ENCODE measurements at places on chromosomes 5 and 9. TPM values are rescaled to one million over a fixed set of nuclear protein-coding genes. Genes with fewer than 3 reads are reported as not detected.

Gene TEK
- 38.6 TPM for polyA plus RNA-seq

Gene FBP2
- polyA plus RNA-seq: not detected

Gene QRFP
- polyA plus RNA-seq: 0.36 TPM

Gene C5orf63
- 13.5 TPM for polyA plus RNA-seq

Gene NEUROG1
- polyA plus RNA-seq: not detected

Gene DNLZ
- 14.7 TPM for polyA plus RNA-seq

DNA sequence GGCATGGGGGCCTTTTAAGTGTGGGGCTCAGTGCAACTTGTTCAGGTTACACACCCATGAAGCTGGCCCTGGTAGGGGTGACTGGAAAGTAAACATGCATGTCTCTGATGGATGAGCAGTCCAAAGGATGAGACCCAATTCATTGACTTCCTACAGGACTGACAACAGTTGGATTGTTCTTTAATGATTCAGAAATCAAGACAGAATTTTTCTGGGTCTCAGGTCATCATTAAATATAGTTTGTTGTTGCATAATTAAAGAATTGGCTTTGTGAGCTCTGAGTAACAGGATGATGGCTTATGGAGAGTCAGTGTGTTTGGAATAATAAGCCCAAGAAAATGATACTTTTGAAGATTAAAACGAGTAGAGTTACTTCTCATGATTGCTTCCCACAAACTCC is 604.2 kb upstream of the CLINT1 start:
- DNase-seq: no peak

DNA sequence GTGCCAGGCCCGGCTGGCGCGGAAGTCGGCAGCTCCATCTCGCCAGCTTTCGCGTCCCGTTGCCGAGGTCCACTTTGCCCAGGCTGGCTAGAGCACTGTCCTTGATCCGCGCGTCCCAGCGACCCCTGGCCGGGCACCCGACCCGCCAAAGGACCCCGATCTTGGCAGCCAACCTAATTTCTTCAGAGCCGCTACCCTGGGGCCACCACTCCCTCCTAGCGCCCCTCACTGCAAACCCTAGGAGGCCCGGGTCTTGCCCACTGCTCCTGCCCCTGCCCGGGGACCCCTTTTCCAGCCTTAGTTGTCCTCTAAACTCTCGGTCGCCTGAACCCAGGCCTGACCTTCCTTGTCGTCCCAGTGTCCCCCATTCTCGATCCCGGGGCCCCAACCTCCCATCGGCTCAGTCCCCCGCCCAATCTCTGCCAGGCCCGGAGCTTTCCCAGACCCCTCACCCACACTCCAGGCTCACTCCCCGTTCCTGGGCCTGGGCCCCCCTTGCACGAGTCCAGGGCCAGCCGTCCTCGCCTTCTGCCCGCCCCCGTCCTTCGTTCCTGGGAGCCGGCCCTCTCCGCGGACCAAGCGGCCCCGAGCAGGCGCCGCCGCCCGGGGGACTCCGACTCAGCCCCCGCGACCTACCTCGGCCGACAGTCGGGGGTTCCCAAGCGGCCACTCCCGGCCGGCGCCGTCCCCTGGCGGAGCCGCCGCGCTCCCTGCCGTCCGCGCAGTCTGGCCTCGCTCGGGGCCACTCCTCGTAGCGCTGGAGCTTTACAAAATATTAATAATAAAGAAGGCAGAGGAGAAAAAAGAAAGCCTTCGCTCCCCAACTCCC is 701 bp upstream of the LMX1B start:
- DNase-seq: no peak

DNA sequence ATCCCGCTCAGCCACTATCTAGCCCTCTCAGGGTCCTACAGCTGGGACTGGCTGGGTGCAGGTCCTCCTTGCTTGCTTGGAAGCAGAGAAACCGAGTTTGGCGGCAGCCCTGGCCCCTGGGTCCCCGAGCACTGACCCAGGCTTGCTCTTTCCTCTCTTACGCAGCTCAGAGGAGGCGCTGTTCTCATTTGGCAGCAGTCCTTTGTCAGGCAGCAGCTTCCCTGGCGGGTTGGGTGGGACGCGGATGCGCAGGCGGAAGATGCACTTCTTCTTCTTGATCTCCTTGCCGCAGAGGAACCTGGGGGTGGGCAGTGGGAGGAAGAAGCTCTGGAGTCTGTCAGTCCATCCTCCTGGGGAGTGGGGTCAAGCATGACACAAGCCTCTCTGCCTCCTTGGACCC is 14.5 kb downstream of the PHF19 start:
- DNase-seq: no peak

- no peak for DNase-seq
These were observed 59.2 kb downstream of the RIC1 start for GRCh38 chr9:5688109-5688508.

DNA sequence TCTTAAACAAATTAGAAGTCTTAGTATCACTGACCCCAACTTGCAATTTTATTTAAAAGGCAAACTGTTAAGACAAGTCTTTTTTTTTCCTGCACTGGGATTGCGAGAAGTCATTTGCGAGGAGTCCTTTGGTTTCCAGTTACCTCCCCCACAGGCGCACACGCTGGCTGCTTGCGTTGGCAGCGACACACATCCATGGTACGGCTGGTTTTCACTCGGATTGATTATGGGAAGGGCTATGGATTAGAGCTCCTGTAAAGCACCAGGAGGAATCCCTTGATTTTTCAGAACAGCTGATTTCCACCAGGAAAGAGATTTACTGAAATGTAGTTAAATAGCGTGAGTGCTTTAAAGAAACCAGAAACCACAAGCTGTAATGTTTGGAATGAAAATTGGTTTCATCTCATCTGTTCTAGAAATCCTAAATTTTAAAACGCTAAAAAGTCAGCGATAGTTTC is 737 bp downstream of the SLC1A3 start:
- DNase-seq: peak; percentile 51

- DNase-seq: no peak
These were observed 36.3 kb downstream of the TSTD2 start for GRCh38 chr9:97596906-97597305.

DNA sequence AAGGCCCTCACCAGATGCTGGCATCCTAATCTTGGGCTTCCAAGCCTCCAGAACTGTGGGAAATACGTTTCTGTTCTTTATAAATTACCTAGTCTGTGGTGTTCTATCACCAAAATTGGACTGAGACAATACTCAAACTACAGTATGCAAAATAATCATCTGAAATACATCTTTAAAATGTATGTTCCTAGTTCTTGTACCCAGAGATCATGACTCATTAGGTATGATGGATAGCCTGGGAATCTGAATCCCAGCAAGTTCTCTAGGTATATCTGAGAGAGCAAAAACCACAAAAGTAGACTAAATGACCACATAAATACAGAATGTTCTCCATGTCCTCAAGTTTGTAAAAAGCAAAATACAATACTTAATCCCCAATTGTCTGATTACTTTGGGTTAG is 166.3 kb downstream of the YIPF5 start:
- no peak for DNase-seq

DNA sequence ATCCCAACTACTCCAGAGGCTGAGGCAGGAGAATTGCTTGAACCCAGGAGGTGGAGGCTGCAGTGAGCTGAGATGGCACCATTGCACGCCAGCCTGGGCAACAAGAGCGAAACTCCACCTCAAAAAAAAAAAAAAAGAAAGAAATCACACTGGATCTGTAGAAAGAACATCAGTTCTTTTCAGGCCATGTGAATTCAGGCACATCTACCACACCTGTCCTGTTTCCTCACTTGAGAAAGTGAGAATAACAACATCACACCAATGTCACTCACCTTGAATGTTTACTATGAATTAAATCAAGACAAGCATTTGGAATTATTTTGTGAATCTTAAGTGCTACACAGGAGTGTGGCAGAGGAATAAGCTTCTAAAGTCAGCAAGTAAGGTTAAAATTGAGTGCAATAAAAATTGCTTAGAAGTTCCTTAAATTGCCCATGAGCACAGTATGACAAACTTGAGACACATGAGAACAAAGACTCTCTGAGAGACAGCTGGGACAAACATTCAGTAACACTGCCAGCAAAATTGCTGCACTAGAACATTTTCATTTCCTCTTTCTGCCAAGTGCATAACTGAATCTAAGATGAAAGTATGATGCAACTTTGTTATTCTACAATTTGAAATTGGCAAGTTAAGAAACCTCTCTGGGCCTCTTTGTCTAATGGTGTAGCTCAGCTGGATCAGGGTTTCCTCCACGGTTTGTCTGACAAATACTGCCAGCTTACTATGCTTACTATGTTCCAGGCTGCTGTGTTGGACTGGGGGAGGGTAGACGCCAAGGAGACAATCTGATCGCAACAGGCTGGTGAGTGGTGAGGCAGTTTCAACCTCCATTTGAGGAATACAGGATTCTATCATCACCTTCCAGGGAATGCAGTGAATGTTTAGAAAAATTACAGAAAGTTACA is 1.9 kb upstream of the RIC1 start:
- no peak for DNase-seq

- DNase-seq: peak; percentile 45
These were observed 146.2 kb downstream of the GOLPH3 start for GRCh38 chr5:32027717-32028458.

DNA sequence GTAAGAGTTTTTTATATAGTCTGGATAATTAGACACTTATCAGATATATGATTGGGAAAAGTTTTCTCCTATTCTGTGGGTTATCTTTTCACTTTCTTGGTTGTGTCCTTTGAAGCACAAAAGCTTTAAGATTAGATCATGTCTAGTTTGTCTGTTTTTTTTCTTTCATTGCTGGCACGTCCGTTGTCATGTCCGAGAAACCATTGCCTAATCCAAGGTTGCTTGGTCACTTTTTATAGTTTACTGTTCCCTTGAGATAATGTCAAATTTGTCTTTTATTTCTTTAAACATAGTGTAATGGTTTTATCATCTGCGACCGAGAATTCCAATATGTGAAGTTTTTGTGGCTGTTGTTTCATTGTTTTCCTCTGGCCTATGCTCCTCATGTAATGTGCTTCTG is 28.8 kb downstream of the GARNL3 start:
- DNase-seq: no peak

GRCh38 chr9:33835625-33836260 is 18.8 kb downstream of the UBE2R2 start:
- no peak for DNase-seq

DNA sequence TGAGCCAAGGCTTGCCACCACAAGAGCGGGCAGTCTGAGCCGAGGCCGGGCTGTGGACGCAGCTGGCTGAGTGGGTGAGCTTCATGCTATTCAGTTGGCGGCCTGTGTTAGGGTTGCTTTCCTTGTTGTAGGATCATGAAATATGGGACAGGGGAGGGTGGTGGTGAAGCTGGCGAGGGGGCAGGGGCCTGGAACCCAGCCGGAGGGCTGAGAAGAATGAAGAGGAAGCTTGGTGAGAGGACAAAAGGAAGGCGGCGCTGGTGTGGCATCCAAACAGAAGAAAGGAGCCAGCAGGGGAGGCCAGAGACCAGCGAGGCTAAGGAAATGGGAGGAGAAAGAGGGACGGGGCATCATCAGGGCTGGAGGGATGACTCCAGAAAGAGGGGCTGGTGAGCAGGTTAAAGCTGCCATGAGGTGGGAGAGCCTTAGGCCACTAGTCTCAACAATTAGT is 18.3 kb downstream of the RALGPS1 start:
- DNase-seq: no peak

- DNase-seq: no peak
These were observed 115.2 kb downstream of the BOD1 start for GRCh38 chr5:173501271-173501670.

- no peak for DNase-seq
These were observed 52.4 kb downstream of the FAM170A start for GRCh38 chr5:119681734-119682133.

GRCh38 chr9:89175828-89176261 is 2.8 kb downstream of the SHC3 start:
- DNase-seq: no peak

GRCh38 chr5:99706160-99706559 is 777.4 kb upstream of the CHD1 start:
- no peak for DNase-seq

DNA sequence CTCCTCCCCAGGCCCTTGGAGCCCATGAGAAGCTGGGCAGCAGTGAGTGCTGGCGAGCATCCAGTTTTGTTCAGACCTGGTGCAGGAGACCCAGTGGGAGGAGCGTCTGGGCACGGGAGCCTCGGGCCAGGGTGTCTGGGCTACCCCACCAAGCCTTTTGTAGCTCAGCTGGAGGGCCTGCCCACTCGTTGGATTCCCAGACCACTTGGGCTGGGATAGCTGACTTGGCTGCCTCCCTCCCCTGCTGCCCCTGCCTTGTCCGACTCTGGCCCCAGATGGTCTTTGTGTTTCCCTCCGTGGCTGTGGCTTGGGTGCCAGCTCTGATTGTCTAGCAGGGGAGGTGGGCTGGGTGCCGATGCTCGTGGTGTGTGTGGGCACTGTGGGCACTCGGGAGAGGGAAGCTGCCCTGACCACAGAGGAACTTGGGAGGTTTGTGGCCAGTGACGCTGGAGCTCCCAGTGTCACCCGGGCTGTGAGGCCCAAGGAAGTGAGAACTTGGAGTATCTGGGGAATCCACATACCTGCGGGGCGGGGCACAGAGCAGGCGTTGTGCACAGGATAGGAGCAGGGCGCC is 47.3 kb downstream of the WNK2 start:
- DNase-seq: no peak

GRCh38 chr5:80975065-80975464 is 14.9 kb downstream of the RASGRF2 start:
- no peak for DNase-seq

- no peak for DNase-seq
These were observed 89.8 kb downstream of the PCDH1 start for GRCh38 chr5:141788296-141788970.

GRCh38 chr5:91139572-91140200 is 243.4 kb downstream of the ARRDC3 start:
- DNase-seq: no peak

DNA sequence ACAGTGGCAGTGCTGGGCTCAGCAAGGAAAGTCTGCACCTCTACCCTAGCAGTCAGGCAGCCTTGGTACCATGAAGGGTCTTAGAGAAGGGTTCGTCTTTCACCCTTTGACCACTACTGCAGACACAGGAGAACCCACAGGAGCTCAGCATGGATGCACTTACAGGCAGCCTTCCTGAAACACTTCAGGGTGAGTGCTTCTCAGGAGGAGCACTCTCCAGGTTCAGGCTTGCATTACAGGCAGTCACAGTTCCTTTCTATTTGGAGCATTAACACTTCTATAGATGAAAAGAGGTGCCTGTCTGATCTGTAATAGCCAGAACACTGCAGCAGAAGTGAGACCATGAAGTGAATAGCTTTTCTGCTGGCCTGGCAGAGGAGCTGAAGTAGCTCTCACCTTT is 8.7 kb upstream of the CYLC2 start:
- DNase-seq: no peak

- DNase-seq: no peak
These were observed 5.0 kb downstream of the IL7R start for GRCh38 chr5:35861718-35862117.

DNA sequence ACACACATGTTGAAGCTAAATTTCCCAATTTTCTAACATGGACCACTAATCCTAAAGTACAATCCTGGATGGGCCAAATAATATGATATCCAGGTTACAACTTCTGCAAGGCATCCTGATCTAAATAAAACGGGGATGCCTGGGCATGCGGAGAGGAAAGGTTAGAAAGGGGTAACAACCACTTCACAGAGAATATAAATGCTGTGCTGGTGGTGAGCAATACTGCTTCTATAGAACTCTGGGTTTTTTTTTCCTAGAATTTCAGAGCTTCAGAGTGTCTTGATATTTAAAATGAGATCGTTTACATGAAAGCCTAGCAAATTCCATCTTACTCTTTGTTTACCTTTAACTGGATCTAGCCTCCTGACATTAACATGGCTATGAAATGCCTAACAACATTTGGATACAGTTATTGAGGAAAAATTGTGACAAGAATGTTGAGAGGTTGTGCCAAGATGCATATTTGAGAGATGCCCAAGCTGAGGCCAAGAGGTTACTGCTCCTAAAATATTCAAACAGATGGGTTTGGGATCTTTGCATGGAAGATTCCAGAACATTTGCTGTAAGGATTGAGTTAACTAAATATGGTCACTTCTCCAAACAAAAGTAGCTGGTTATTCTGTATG is 22.4 kb downstream of the TNFAIP8 start:
- no peak for DNase-seq

Measured in renal cortex interstitium (tissue), 15 donors.